ENCODE measurements at places on chromosomes 1 and 21.

DNA sequence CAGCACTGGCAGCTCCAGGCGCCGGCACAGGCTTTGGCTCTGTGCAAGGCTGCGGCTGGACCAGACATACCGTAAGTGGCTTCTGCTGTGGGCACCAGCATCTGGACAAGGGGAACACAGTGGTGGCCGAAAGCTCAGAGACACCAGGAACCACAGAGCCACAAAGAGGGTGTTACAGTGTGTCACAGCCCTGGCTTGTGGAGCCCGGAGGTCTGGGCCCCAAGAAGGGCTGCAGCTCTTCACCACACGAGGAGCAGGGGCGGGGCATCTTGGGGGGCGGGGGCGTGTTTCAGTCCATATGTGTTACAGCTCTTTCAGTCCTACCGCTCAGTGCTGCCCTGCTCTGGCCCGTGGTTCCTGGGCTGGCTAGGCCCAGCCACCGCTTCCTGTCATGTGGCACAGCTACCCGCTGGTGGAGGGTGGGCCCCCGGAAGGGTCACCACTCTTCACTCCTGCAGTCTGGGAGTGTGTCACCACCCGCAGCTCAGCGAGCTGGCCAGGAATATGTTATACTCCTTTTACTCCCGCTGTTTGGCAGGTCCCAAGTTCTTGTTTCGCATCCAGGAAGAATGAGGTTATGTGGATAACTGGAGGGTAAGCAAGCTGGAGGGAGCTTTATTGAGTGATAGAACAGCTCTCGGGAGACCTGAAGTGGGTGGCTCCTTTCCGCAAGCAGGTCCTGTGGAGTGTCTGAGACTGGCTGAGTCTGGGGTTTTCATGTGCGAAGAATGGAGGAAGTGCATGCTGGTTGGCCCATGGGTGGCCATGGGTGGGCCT lies 3.3 kb upstream of the LSM10 start:
- peak; percentile 36 for DNase-seq

GRCh38 chr21:15992171-15992570 lies 262.4 kb downstream of the USP25 start:
- DNase-seq = no peak

GRCh38 chr1:155598842-155599331 lies 11.1 kb upstream of the MSTO1 start:
- no peak for DNase-seq

DNA sequence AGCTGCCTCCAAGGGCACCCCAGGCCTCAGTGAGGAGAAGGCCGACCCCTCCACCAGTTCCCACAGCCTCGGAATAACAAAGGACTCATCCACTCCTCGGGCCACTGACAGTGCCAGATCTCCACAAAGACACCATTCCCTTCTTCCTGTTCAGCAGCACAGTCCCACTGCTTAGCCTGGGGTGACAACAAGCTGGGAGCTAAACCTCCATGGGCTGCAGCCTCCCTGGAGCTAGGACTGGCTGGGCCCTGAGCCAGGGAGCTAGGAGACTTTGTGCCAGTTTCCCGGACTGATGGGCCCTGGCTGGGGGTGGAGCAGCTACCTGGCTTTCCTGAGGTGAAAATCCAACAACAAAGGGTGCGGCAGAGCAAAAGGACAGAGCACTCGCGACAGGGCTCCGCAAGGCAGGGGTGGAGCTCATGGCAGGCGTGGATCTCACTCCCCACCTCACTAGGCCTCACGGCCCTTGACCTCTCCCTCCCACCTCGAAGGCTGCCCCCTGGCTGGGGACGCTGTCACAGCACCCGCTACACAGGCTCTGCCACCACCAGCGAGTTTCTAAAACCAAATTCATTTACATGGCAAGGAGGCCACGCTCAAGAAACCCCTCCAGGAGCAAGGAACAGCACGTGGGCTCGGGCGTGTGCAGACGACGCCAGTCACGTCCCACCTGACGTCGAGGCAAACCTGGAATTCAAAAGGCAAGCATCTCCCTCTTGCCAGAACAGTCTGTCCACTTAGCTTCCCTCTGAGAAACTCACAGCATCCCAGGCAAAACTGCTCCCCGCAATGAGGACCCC lies 13.8 kb downstream of the SLC35E2B start:
- no peak for DNase-seq

DNA sequence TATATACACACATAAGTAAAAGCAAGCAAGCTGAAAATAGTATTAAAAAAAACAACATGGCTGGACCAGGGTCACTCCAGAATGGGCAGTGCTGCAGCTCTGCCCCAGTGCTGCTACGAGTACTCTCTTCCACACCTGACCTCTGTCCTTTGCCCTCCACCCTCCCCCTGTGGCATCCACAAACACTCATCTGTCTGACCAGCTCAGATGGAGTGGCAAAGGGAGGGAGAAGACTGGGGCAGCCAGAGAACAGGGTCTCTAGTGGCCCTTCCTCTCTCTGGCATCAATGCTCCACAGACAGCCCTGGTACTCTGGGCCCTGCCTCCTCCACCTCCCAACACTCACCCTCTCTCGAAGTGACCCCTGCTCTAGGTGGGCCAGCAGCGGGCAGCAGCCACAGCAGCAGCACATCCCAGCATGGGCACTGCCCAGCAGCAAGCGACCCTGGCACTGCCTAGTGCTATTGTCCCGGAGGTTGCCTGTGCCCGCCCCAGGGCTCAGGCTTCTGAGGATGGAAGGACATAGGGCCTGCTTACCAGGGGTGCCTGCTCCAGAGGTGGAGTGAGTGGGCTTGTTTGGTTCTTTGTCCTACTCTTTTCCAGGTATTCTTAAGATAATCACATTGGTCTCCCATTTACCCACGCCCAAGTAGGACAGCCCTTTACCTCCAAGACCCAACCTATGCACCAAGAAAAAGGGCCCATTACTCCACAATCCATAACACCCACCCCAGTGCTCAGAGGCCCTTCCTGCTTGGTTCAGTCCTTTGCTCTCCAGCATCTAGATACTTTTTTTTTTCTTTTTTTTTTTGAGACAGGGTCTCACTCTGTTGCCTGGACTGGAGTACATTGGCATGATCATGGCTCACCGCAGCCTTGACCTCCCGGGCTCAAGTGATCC lies 6.2 kb downstream of the ARHGEF2 start:
- DNase-seq = no peak

GRCh38 chr21:33670076-33670978 lies 28.0 kb downstream of the ITSN1 start:
- no peak for DNase-seq

DNA sequence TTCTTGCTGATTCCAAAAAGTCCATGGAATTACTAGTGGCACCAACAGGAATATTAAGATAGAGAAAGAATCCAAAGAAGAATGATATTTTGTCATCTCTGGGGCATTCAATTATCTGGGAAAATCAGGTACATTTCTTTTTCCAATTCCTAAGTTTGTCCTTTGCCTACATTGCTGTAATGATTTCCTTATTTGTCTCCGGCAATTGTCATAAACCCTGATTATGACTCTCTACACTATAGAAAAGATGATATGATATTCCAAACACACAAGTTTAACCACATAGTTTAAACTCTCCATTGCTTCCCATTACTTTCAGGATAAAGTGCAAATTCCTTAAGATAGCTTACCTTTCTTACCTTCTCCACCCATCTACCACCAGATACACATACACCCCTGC lies 647.0 kb downstream of the PLPP3 start:
- DNase-seq = no peak

- no peak for DNase-seq
These were observed 37.3 kb upstream of the SLC19A1 start for GRCh38 chr21:45579383-45580180.

- no peak for DNase-seq
These were observed 64.0 kb downstream of the ITPKB start for GRCh38 chr1:226674892-226675714.

GRCh38 chr1:241934201-241934848 lies 23.2 kb upstream of the BECN2 start:
- no peak for DNase-seq

DNA sequence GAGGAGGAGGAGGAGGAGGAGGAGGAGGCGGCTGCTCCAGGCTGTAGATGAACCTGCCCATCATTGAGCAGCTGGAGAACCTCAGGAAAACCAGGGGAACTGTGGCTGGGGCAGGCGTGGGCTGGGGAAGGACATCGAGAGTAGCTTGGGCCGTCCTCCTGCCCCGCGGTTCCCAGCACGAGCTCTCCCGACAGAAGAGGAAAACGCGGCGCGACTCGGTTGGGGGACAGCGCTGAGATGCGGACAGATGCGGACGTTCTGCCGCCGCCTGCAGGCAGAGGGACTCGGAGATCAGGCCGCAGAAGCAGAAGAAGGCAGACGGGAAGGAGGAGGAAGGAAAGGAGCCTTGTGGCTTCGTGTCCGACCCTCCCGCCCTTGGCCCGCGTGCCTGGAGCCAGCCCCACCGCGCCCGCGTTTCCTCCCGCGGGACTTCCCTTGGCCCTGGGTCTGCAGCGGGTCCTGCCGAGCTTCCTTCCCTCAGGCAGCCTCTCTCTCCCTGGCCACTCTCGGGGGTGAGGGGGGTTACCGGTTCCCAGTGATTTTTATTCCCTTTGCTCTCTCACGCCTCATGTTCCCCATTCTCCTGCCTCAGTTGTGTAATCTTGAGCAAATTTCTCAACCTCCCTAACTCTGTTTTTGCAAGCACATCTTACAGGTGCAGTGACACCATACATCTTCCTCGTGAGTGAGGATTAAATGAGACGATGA lies 1.7 kb upstream of the TNFRSF9 start:
- DNase-seq = peak; percentile 30

DNA sequence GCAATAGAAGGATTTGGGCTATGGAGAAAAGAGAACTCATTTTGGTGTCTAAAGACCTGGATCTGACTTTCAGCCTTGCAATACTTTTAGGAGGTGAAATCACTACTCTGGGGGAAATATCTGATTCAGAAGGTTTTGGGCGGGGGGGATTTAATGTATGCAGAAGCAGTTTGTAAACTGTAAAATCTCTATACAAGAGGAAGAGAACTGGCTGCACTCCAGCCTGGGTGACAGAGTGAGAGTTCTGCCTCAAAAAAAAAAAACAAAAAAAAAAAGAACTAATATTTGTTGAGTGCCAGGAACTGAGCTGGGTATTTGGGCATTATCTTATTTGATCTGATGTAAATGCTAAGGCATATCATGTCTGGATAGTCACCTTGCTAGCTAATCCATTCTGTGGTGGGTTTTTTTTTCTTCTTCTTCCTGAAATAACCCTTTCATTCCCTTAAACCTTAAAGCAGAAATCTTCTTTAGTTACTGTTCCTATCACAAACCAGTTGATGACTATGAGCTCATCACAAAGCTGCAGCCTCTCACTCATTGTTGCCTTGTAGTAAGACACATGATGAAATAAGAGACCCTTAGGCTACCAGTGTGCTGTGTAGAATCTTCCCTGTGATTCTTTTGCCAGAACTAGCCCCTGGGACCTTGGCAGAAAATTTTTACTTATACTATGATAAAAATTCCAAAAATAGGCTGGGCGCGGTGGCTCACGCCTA lies 35.6 kb upstream of the SLC16A1 start:
- DNase-seq = no peak

- no peak for DNase-seq
These were observed 166.9 kb downstream of the HLX start for GRCh38 chr1:221045842-221046831.

GRCh38 chr1:230191079-230191804 lies 124.2 kb downstream of the GALNT2 start:
- no peak for DNase-seq

GRCh38 chr1:6753320-6754140 lies 31.7 kb upstream of the CAMTA1 start:
- no peak for DNase-seq

DNA sequence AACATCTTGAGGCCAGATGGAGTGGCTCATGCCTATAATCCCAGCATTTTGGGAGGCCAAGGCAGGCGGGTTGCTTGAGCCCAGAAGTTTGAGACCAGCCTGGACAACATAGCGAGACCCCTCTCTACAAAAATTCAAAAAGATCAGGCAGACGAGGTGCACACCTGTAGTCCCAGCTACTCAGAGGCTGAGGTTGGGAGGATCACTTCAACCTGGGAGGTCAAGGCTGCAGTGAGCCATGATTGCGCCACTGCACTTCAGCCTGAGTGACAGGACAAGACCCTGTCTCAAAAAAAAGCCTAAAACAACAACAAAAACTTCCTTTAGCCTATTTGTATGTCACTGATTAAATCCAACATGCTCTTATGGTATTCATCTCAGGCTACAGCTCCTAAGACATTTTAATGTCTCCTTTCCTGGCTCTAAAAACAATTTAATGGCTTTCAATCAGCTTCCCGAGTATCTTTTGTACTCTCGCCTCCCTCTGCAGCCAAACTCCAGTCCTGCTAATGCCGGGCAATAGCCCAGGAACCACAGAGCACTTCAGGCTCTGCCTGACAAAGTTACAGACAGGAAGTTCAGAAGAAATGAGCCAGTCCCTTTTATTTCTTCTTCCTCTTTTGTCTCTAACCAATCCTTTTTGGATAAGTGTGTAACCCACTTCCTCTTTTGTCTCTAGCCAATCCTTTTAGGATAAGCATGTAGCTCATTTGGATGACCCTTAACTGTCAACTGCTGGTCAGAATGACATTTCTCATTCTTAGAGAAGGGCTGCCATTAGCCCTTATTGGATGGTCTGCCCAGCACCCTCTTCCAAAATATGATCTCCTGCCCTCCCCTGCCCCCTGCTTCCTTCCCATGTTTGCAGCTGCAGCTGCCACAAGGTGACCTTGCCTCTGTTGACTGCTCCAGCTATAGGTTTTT lies 6.6 kb upstream of the DOP1B start:
- DNase-seq = no peak

GRCh38 chr1:1540090-1540817 lies at the start of gene TMEM240:
TSS of gene TMEM240 (minus strand) at chr1:1540624. CDS start at chr1:1540346, 278 bp downstream.
- peak; percentile 9 for DNase-seq

DNA sequence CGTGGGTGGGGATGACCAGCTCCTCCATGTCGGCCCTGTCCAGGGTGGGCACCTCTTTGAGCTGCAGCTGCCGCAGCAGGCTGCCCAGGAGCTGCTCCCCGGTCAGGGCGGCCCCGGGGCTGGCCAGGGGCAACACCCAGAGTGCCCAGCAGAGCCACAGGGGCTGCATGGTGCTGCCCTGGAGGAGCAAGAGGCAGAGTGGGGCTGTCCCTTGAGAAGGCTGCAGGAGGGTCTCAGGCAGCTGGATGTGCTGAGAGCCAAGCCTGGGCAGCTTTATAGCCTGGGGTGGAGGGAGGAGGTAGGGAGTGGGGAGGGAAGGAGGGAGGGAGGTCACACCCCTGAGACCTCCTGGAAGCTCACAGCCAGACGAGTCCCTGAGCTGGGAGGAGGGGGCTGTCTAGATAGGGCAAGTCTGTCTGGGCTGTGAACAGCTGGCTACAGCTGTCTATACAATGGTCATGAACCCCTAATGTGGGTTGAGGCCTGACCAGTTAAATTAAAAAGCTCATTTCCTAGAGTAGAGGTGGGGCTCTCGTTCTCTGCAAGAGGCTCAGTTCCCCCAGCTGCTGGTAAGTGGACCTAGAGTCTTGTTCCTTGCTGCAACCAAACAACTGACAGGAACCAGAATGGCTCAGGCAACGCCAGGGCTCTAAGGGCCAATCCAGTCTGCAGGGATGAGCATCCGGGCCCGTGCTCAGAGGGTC lies at the start of gene LEFTY1:
Gene LEFTY1, minus strand, starts transcription at position 249 of the 704 bp plus-strand sequence. Its CDS starts 80 bp downstream, at position 169.
- no peak for DNase-seq

- DNase-seq = no peak
These were observed 73.1 kb downstream of the TNFSF4 start for GRCh38 chr1:173134029-173134428.

- no peak for DNase-seq
These were observed 11.6 kb upstream of the LRRC53 start for GRCh38 chr1:74523873-74524480.
